HCT116 (cell line): ENCODE measurements at places on chromosomes 2 and 18. TPM values are rescaled to one million over a fixed set of nuclear protein-coding genes. Genes with fewer than 3 reads are reported as not detected.

GRCh38 chr18:47549021-47549540, 297.6 kb upstream of the SKOR2 start:
- no peak for DNase-seq

GRCh38 chr2:129011466-129012061, 692.9 kb upstream of the HS6ST1 start:
- DNase-seq, result no peak

Gene BOLA3
- total RNA-seq, result 62.9 TPM

Gene ASB18
- not detected for total RNA-seq

GRCh38 chr2:27990030-27990590, 99.6 kb downstream of the BABAM2 start:
- DNase-seq, result no peak

DNA sequence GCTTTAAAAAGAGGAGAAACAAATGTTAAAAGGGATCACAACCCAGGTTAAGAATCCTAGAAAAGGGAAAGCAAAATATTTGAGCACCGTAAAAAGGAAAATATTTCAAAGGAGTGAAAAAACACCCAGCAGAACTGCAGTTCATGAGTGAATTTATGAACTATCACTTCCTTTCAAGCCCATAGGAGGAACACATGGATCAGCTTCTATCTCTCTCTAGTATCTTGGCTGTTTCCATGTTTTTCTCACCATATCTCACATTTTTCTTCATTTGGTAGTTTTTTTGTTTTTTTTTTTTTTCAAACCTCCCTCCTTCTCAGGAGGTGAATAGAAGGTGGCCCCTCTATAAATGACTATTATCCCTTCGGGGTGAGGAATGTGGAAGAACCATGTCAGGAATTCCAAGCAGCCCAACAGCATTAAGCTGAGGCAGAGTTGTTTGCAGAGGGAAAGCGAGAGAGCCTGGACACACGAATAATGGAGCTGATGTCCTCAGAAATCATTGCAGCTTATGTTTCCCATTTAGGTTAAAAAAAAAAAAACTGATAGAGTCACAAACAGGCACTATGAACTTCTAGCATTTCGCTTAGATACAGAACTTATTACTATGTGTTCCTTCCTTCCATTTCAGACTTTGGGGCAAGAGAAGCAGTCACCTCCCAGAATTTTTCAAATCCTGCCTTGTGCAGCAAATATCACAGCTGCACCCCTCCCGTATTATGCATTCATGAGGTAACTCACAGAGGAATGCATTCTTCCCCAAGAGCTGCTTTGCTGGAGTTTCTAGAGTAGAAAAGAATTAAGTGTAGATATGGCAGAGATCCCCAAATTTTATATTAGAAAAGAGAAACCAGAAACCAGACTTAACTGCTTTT, 315.6 kb downstream of the IRS1 start:
- DNase-seq, result no peak
